ENCODE measurements at places on chromosomes 16 and 17.

DNA sequence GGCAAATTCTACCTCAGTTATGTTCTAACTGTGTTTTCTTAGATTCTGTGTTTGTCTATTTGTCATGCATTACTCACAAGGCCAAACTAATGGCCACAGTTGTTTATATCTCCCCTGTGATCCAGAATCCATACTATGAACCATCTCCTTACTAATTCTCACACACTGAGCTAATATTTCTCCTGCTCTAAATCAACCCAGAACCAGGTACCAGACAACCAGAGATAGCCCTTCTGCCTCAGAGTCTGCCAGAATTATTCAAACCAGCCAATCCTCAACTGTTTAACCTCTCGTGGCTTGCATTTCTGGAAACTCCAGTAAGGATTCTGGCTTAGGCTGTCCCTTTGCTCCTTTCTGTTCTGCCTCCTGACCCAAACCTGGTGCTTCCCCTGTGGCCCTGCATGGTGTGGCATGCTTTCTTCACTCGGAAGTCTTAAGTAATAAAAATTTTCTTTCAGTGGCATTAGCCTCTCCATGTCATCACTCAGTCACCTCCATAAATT, 59.4 kb downstream of the EFCAB5 start:
- no peak for DNase-seq

- no peak for DNase-seq
Observed at GRCh38 chr16:69223882-69224281, 36.9 kb downstream of the SNTB2 start.

- DNase-seq, result no peak
Observed at GRCh38 chr17:62101090-62101489, 36.0 kb upstream of the MED13 start.

- no peak for DNase-seq
Observed at GRCh38 chr16:27414788-27415431, 12.9 kb downstream of the IL21R start.

GRCh38 chr17:66906321-66907278, 57.9 kb upstream of the CACNG4 start:
- peak; percentile 54 for DNase-seq

GRCh38 chr16:1416521-1416941, 2.0 kb upstream of the UNKL start:
- no peak for DNase-seq

DNA sequence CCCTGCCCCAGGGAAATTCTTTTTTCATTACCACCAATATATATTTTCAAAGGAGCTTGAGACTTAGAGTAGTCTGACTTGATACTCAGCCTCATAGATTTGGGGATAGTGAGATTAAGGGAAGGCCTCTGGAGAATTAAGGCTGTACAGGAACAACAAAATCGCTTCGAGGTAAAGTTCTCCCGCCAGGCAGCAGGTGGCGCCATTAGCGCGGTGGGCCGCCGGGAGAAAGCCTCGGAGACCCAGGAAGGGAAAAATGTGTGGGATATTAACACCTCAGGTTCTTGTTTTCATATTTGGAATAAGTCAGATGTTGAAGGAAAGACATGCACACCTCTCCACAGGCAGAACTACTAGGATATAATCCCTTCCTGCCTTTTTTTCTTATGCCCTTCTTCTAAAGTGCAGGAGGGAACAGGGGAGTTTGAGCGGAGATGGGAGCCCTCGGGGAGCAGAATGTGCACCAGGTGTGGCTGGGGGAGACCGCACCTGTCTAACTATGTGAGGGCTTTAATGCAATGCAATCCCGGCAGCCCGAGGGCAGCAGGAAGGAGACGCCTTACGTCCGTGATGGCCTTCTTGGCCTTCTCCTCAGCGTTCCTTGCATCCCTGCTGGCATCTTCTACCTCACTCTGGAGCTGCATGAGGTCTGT, 25.9 kb downstream of the MYH3 start:
- DNase-seq, result no peak

GRCh38 chr16:50525262-50525661, 22.9 kb upstream of the NKD1 start:
- DNase-seq, result no peak

- no peak for DNase-seq
Observed at GRCh38 chr17:45961206-45961605, 37.8 kb upstream of the STH start.

GRCh38 chr17:81910840-81911276, 341 bp downstream of the PCYT2 start:
- DNase-seq, result no peak

- DNase-seq, result no peak
Observed at GRCh38 chr17:32742681-32743538, 134.0 kb downstream of the MYO1D start.

DNA sequence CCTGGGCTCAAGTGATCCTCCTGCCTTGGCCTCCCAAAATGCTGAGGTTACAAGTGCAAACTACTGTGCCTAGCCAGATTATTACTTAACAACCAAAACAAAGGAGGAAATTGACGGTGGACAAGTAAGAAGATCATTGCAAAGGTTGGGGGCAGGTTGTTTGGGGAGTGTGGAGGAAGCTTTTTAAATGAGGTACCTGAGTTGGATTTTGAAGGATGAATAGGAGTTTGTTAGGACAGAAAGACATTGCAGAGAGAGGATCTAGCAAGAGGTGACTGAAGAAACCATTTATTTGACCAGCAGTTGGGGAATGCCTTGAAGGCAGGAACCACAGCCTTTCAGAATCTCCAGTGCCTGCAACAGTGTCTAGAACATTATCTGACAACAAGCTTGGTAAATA, 51.3 kb downstream of the ABCC1 start:
- DNase-seq, result no peak

GRCh38 chr17:563616-564015, 151.0 kb downstream of the VPS53 start:
- no peak for DNase-seq
